Hypothalamus (tissue), 51 donors: ENCODE measurements at places on chromosomes 1 and 21.

DNA sequence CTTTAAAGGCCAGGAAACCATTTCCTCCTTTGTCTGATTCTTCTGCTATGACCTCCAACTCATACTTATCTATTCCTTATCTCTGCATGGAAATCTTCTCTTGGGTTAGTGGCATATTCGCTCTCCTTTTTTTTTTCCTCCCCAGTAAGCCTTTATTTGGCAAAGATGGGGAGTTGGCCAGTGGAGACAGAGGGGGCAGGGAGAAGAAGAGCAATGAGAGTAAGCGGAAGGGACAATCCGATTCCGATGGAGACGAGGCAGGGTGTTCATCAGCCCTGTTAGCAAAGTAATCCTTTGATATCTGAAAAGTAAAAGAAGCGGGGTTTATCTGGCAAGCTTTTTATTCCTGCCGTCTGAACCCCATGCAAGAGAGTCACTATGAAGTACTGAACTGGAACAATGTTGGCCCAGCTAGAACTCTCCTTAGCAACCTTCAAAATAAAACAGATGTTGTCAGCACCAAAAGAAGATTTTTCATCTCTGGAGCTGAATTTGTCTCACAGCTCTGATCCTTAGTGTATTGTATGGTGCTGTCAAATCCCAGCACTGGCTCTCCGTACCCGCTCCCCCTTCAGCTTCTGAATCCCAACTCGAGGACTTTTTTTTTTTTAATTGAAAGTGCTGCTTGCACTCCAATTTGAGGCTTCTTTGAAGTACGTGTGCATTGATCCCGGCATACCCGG is 40.9 kb downstream of the PTGFRN start:
- no peak for DNase-seq

DNA sequence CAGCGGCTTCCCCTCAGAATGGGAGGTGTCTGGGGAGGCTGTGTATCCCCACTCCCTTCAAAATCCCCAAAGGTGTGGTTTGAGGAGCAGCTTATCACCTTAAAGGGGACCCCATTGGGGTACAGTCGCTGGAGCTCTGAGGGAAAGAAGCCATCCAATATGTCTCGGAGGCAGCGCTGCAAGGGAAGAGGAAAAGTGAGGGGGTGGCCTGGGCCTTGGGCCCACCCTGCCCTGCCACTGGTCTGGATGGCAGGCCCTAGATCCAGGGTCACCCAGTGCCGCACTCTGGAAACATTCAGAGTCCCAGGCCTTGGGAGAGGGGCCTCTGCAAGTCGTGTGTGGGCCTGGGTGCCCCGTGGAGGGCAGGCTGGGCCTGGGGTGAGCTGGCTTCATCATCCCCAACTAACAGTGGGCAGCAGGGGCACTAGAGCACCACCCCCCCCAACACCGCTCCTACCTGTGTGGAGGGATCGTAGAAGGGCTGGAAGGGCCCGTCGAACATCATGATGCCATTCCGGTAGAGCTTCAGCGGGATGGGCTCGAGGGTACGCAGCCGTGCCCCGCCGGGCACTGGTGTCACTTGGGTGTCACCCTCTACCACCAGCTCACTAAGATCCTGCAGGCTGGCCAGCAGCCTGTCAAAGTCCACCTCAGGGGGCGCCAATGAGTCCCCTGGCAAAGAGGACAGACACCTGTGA is 5.6 kb downstream of the SH3BGRL3 start:
- no peak for DNase-seq

- no peak for DNase-seq
These were observed 83.0 kb downstream of the ST6GALNAC5 start for GRCh38 chr1:76950306-76950705.

- no peak for DNase-seq
These were observed 355.1 kb downstream of the GPATCH2 start for GRCh38 chr1:217275655-217276398.

DNA sequence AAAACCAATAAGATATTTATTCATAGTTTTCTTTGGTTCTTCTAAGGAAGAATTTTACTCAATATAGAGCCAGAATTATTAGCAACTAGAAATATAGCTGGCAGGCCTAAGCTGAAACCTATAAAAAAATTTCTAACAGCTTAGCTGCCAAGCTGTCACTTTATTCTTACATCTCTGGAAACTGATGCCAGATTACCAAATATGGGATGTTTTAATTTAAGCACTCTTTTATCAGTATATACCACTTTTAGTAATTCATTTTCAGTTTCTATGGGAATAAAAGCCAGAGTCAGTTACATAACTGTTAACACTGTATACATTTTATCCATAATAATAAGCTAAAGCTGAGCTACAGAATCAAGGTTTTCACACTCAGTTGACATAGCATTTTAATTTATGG is 68.7 kb upstream of the MPC2 start:
- DNase-seq: no peak

- DNase-seq: no peak
These were observed 50.5 kb downstream of the PEX14 start for GRCh38 chr1:10525208-10525607.

DNA sequence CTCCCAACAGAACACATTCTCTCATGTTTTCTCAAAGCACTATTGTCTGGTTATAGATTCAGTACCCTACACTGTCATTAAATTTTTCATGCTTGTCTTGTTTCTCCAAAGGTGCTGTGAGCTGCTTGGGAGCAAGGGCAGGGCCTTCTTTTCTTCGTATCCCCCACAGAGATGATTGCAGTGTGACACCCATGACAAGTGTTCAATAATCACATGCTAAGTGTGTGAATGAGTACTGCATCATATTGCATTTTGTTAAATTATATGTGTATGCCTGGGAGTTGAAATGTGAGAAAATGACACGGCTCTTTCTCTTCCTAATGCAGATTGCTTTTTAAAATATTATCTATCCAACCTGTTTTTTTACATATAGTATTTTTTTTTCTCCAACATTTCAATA is 57.3 kb upstream of the MAGI3 start:
- DNase-seq: no peak

- DNase-seq: no peak
These were observed 22.9 kb upstream of the EPS8L3 start for GRCh38 chr1:109786531-109787021.
